ENCODE measurements at places on chromosomes 16 and 17.

GRCh38 chr16:47604306-47604705 is 143.2 kb downstream of the PHKB start:
- no peak for DNase-seq

- DNase-seq = no peak
These were observed 24.2 kb upstream of the SSTR2 start for GRCh38 chr17:73140566-73140965.

GRCh38 chr17:1039511-1040215 is 42.7 kb downstream of the TIMM22 start:
- no peak for DNase-seq

DNA sequence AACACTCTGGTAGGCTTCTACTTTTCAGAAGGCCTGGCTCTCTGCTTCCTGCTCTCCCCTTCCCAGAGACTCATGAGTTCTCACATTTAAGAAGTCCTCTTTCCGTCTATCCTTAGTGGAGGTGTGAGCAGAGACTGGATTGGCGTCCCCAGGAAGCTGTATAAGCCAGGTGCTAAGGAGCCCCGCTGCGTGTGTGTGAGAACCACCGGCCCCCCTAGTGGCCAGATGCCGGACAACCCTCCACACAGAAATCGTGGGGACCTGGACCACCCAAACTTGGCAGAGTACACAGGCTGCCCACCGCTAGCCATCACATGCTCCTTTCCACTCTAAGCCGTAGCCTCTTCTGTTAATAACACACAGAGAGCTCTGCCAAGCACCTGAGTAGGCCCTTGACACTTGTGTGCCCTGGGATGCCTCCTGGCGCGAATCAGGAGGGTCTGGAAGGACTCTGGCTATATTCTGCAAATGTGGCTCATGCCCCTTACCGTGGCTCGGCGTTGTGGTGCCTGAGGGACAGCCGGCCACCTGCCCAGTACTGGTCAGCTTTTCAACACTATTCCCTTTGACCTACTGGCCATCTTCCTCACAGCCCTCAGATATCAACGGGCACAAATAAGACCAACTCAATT is 13.9 kb downstream of the CYB5D2 start:
- DNase-seq = no peak

DNA sequence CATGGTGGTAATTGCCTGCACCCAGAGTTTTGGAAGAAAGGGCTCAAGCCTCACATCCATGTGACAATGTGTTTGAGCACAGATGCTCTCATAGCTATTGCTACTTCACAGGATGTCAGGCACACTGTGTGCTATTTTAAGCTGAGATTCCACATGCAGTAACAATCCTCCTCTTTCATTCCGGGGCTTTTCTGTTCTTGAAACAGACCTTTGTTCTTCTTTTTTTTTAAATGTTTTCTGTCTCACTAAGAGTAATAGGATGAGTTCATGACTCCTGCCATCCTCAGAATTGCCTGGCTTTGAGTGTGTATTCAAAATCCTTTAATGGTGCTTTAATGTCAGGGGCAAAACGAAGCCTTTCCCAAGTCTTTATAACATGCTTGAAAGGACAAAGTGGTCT is 198.9 kb downstream of the ABCC12 start:
- no peak for DNase-seq

GRCh38 chr17:28182559-28182958 is 136.4 kb upstream of the TMEM97 start:
- DNase-seq = no peak

All from stimulated activated CD4-positive, alpha-beta T cell treated with anti-CD3 and anti-CD28 coated beads, TNF-alpha, amount 100 ng/mL, for 1 hour (primary cell).